Activated naive CD4-positive, alpha-beta T cell treated with anti-CD3 and anti-CD28 coated beads for 36 hours (primary cell): ENCODE measurements at places on chromosomes 1 and 21. TPM values are rescaled to one million over a fixed set of nuclear protein-coding genes. Genes with fewer than 3 reads are reported as not detected.

DNA sequence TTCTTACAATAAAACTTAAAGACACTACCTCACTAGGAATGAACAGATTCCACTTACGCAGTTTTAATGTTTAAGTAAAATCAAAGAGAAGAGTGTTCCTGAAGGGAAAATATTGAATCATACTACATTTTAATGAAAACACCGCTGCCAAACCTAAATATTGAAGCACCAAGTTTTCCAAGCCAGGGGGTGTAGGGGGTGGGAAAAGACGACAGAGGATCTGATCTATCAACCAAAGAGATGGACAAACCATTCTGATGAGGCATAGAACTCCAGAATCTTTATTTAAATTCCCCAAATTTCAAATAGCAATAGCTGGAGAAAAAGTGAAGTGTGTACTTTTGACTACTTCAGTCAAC lies 1.2 kb downstream of the ELK4 start:
- H3K27me3 ChIP-seq, result no peaks in the 10 kb centered on the region
- H3K4me3 ChIP-seq, result peak overlapping the region; percentile 78
- peak overlapping the region; percentile 92 for H3K27ac ChIP-seq
- H3K36me3 ChIP-seq, result peaks cover 17% of the 10 kb centered on the region
- H3K4me1 ChIP-seq, result peaks cover 49% of the 10 kb centered on the region
- no peak for DNase-seq

GRCh38 chr1:18580691-18581419 lies 49.8 kb upstream of the PAX7 start:
- H3K4me3 ChIP-seq, result no peak overlapping the region
- H3K27ac ChIP-seq, result no peak overlapping the region
- no peaks in the 10 kb centered on the region for H3K36me3 ChIP-seq
- peaks cover 11% of the 10 kb centered on the region for H3K27me3 ChIP-seq
- no peak for DNase-seq

DNA sequence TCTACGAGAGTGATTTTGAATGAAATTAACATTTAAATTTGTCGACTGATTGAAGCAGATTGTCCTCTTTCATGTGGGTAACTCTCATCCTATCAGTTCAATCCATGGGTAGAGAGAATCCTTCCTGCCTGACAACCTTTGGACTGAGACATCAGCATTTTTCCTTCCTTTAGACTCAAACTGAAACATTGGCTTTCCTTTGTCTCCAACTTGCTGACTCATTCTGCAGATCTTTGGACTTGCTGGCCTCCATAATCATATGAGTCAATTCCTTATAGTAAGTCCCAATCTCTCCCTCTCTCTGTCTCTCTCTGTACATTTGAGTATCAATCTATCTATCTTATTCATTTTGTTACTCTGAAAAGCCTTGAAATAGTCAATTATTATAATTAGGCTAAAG lies 416.7 kb downstream of the LRRIQ3 start:
- H3K36me3 ChIP-seq, result no peaks in the 10 kb centered on the region
- H3K27ac ChIP-seq, result no peak overlapping the region
- no peak overlapping the region for H3K4me3 ChIP-seq

- no peaks in the 10 kb centered on the region for H3K4me1 ChIP-seq
- no peaks in the 10 kb centered on the region for H3K36me3 ChIP-seq
- no peak for DNase-seq
- no peak overlapping the region for H3K4me3 ChIP-seq
- no peaks in the 10 kb centered on the region for H3K27me3 ChIP-seq
Measured at GRCh38 chr1:200518524-200518923, 102.0 kb downstream of the KIF14 start.

Gene ITLN2
- not detected for total RNA-seq

- H3K36me3 ChIP-seq, result no peaks in the 10 kb centered on the region
- H3K4me3 ChIP-seq, result no peak overlapping the region
- no peaks in the 10 kb centered on the region for H3K4me1 ChIP-seq
- DNase-seq, result no peak
Measured at GRCh38 chr1:81841795-81842194, 41.1 kb downstream of the ADGRL2 start.

GRCh38 chr1:228210076-228210651 lies 2.3 kb downstream of the OBSCN start:
- no peak overlapping the region for H3K27ac ChIP-seq
- no peaks in the 10 kb centered on the region for H3K36me3 ChIP-seq
- DNase-seq, result no peak
- H3K4me3 ChIP-seq, result no peak overlapping the region

Gene TTC39A
- total RNA-seq, result not detected

DNA sequence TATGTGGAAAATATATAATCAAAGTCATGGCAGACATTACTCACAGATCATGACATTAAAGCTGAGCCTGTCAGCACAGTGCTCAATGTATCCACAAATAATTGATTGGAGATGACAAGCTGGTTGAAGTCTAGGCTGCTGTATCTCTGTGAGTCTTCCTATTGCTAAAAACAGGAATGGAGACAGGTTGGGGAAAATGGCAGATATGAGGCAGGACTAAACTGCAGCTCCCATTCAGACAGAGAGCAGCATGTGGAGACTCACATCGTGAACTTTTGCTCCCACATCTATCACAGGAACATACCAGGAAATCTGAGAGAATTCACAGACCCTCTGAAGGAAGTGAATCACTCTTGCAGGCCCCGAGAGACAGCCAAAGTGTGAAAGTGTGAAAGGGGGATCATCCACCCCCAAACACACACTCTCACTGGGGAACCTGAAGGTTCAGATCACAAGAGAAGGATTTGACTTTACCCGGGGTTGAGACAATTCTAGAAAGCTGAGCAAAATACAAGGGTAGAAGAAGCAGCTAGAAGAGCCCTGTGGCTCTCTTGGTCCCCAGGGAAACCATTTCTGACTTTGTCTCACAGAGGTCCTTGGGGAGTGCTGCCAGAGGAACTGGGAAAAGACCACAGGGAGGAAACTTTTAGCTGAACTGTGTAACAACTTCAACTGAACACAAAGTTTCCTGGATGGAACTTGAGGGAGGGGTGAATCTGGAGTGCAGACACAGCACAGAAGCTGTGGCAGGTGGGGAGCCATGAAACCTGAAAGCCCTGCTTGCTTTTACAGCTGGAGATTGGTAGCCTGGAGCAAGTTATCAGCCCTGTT lies 173.4 kb downstream of the S1PR1 start:
- H3K4me3 ChIP-seq, result no peak overlapping the region
- no peak overlapping the region for H3K27ac ChIP-seq
- DNase-seq, result no peak
- H3K4me1 ChIP-seq, result peaks cover 6% of the 10 kb centered on the region

Gene ELAPOR1
- 4.4 TPM for total RNA-seq

Gene MAP10
- total RNA-seq, result 0.54 TPM

- peak overlapping the region; percentile 91 for H3K27ac ChIP-seq
- H3K27me3 ChIP-seq, result no peaks in the 10 kb centered on the region
- peaks cover 29% of the 10 kb centered on the region for H3K4me1 ChIP-seq
- H3K4me3 ChIP-seq, result peak overlapping the region; percentile 57
Measured at GRCh38 chr1:8169364-8170058, 143.4 kb upstream of the ERRFI1 start.

DNA sequence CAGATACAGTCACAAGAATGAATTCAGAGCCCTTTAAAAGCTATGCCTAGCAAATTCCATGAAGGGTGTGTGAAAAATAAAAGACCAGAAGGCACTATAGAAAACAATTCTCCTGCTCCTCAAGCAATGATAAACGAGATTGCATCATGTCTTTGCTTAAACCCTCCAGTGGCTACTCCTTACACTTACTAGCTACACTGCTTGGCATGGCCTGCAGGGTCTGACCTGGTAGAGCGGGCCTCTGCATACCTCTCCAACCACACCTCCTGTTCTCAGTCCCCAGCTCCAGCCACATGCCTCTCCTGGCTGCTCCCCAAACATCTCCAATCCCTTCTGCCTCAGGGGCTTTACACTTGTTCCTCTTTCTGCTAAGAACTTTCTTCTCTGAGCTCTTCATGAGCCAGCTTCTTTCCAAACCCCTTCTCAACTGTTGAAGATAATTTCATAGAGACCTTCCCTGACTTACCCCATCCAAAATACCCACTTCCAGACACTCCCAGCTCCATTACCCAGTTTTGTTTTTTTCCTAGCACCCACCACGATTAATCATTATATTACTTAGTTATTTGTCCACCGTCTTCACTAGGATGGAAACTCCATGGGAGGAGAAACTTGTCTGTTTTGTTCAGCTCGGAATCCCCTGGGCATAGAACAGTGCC lies 11.2 kb upstream of the CREG1 start:
- no peaks in the 10 kb centered on the region for H3K36me3 ChIP-seq
- H3K4me1 ChIP-seq, result no peaks in the 10 kb centered on the region
- no peak for DNase-seq
- no peak overlapping the region for H3K27ac ChIP-seq
- H3K4me3 ChIP-seq, result no peak overlapping the region

- no peak for DNase-seq
- H3K4me3 ChIP-seq, result no peak overlapping the region
- H3K27me3 ChIP-seq, result no peaks in the 10 kb centered on the region
- H3K36me3 ChIP-seq, result no peaks in the 10 kb centered on the region
- peaks cover 23% of the 10 kb centered on the region for H3K4me1 ChIP-seq
Measured at GRCh38 chr1:108009603-108010195, 44.7 kb upstream of the VAV3 start.

- peaks cover 43% of the 10 kb centered on the region for H3K4me1 ChIP-seq
- DNase-seq, result no peak
- peaks cover 24% of the 10 kb centered on the region for H3K36me3 ChIP-seq
- H3K4me3 ChIP-seq, result no peak overlapping the region
Measured at GRCh38 chr1:114488739-114489138, 22.3 kb downstream of the TRIM33 start.

GRCh38 chr1:43066578-43066977 lies 105.5 kb downstream of the EBNA1BP2 start:
- no peak overlapping the region for H3K4me3 ChIP-seq
- H3K27ac ChIP-seq, result no peak overlapping the region
- H3K27me3 ChIP-seq, result no peaks in the 10 kb centered on the region
- peaks cover 9% of the 10 kb centered on the region for H3K4me1 ChIP-seq

DNA sequence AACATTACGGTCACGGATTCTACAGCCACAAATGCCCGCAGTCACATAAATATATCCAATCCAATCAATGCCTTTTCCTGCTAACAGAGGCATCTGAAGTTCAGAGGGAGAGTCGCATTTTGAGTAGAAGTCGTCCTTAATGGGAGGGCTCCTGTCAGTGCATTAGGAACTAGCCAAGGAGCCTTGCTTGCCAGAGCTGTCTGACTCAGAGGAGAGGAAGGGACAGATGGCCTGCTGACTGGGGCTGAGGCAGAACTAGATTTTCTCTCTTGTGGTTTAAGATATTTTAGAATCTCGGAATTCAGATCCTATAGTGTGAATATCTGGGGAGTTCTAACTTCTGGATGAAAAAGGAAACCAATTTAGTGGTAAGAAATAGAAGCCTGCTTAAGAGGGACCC lies 10.6 kb downstream of the XKR8 start:
- no peak for DNase-seq
- no peak overlapping the region for H3K4me3 ChIP-seq
- H3K4me1 ChIP-seq, result peaks cover 11% of the 10 kb centered on the region
- H3K27ac ChIP-seq, result no peak overlapping the region

Gene TCEA3
- total RNA-seq, result 13.7 TPM

Gene TEKT2
- not detected for total RNA-seq

- H3K36me3 ChIP-seq, result no peaks in the 10 kb centered on the region
- H3K4me1 ChIP-seq, result peaks cover 2% of the 10 kb centered on the region
- no peak for DNase-seq
- no peak overlapping the region for H3K4me3 ChIP-seq
- peaks cover 3% of the 10 kb centered on the region for H3K27me3 ChIP-seq
Measured at GRCh38 chr1:101522486-101522885, 285.7 kb downstream of the S1PR1 start.

Gene DCST2
- 1.1 TPM for total RNA-seq

DNA sequence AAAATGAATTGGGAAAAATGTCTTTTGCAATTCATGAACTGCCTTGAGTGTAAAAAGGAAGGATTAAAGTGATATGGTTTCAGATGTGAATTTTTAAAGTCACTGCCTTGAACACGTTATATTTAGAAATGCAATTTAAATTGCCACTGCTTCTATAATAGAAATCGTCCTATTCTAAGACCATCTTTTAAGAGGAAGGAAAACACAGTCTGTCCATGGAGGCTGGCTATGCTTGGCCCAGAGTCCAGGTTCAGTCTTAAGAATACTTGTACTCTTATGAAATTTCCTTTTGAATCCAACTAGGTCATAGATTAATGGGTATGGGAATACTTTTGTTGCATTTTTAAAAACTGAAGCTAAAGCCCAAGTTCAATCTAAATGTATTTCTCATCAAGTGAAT lies 86.0 kb downstream of the PCNX2 start:
- no peak for DNase-seq
- no peaks in the 10 kb centered on the region for H3K27me3 ChIP-seq
